Stimulated activated CD4-positive, alpha-beta T cell treated with anti-CD3 and anti-CD28 coated beads, TNF-alpha, amount 100 ng/mL, for 1 hour (primary cell): ENCODE measurements at places on chromosomes 2 and 18.

GRCh38 chr18:36402765-36403396 lies 105.4 kb downstream of the FHOD3 start:
- no peak for DNase-seq

GRCh38 chr2:208253600-208254117 lies 1.2 kb downstream of the IDH1 start:
- no peak for DNase-seq

DNA sequence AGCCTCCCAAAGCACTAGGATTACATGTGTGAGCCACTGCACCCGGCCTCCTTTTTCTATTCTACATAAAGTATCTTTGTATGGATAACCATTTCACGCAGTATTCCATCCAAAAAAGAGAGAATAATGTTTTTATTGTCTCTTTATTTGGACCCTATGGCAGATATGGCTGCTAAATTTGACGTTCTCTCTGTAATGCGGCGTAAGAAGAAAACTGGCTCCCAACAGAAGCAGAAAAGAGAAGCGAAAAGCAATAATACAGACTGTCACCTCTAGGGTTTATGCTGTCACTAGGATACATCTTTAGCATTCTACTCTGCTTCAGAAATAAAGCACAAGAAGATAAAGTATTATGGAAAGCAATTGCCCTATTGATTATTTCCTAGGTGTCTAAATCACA lies 55.9 kb downstream of the FN1 start:
- DNase-seq, result no peak

GRCh38 chr2:71646028-71646427 lies 192.7 kb downstream of the DYSF start:
- DNase-seq, result no peak

- no peak for DNase-seq
Measured at GRCh38 chr2:237490009-237490711, 3.1 kb downstream of the MLPH start.

DNA sequence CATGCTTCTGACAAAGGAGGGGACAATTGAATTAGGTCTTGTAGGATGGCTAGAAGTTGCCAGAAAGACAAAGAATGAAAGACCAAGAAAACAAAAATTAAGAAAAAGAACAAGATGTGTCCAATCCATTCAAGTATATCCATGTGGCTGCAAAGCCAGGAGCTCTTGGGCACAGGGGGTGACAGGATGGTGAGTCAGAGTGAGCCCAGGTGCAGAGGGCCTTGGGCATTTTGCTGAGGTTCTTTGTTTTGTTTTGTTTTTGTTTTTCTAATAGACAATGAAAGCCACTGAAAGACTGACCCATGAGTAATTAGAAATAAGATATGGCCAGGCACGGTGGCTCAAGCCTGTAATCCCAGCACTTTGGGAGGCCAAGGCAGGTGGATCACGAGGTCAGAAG lies 104.6 kb upstream of the KLHL29 start:
- DNase-seq, result no peak

DNA sequence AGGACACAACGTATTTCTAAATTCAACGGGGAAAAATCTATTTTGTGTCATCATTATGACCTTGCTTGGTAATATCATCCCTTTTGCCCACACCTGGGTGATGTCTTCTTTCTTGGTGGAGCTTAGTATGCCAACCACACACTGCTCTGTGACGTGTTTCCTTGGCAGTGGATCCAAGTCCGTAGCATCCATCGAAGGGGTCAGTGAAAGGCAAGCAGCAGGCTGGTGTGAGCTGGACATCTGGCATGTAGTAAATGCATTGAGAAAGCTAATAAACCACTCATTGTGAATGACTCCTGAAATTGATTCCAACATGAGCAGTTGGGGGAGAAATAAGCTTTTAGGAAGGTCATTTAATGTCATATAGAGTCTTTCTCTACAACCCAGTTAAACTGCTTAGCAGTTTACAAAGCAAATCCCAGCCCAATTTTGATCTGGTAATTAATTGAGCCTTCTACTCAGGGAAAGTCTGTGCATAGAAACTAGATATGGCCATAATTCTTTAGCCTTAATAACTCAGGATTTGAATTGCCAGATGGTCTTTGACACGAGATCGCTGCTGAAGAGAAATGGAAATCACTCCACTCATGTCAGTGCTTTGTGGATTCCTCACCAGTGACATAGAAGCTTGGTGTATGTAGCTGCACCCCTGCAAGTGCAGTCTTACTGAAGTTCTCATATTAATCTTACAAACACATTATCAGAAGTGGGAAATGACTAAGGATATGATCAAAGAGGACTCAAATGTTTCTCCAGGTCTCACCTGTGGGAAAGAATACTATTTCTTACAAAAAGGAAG lies 494.8 kb downstream of the CMPK2 start:
- no peak for DNase-seq

- no peak for DNase-seq
Measured at GRCh38 chr18:79718878-79719477, 39.4 kb downstream of the CTDP1 start.

DNA sequence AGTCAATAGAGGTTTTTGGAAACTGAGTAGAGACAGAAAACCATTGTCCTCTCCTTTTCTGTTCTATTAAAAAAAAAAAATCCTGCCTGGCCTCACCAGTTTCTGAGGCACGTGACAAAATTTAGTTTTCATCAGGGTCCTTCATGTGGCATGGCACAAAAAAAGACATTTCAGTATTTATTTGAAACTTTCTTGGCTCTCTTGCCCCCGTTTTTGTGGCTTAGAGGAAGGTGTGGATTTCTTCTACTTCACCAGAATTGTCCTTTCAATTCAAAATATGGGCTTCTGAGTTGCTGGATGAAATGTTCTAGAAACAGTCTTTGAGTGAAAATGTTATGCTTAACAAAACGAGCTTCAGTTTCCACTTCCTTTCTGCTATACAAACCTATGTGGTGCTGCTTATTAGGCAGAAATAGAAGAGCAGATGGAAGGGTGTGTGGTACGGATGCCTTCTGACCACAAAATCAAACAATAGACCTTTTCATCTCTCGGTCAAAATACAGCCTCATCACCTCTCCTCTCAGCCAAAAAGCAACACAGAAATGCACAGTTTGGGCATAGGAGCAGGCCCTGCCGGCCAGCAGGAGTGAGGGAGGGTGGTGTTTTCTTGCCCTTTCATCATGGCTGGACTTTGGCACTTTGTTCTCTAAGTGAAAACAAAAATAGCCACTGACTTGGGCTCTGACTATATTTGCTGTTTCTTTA lies 89.2 kb downstream of the SH3RF3 start:
- DNase-seq, result no peak
